Caudate nucleus (tissue), 63 donors: ENCODE measurements at places on chromosomes 4 and X.

- no peak for DNase-seq
Observed at GRCh38 chrX:114181195-114181594, 402.7 kb upstream of the HTR2C start.

DNA sequence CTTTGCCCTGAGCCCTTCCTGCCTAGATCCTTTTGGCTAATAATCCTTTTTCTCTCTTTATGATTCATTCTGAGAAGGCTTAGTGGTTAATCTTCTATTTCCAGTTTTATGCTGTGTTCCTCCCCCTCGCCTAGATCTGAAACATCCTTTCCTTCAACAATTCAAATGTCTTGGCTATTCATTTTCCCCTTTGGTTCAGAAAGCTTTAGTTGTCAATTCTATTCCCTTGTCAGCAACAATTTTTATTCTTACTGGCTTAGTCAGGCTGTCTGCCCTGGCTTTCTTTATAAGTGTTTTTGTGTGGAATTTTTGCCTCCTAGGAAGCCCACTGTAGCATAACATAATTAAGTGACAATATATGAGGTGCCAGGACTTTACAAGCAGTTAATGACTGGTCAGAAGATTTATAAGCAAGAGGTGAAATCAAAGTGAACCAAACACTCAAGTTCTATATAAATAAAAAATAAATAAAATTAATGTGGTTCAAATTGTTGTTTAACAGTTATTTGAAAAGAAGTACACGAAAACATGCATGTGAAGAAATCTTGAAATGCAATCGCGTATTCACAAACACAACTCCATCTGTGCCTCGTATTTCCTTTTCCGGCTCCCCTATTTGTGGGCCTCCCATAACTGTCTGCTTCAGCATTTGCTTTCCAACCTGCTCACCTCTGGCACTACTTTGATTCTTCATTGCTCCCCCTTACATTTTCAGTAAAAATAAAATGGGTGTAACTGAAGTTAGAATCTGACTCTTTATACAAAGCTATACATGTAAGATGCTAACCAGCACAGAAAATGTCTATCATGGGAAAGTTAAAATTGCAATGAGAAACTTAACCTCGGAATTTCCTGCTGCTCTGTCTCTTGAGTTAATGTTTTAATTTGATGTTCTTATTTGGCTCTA lies 235.4 kb downstream of the SPRY1 start:
- DNase-seq, result no peak

GRCh38 chrX:95836517-95836916 lies 848.1 kb upstream of the DIAPH2 start:
- DNase-seq, result no peak

- DNase-seq, result no peak
Observed at GRCh38 chrX:281166-281999, at the start of gene PLCXD1. Gene PLCXD1, plus strand, starts transcription at chrX:281381. Its CDS starts 2,807 bp downstream, at chrX:284188.

DNA sequence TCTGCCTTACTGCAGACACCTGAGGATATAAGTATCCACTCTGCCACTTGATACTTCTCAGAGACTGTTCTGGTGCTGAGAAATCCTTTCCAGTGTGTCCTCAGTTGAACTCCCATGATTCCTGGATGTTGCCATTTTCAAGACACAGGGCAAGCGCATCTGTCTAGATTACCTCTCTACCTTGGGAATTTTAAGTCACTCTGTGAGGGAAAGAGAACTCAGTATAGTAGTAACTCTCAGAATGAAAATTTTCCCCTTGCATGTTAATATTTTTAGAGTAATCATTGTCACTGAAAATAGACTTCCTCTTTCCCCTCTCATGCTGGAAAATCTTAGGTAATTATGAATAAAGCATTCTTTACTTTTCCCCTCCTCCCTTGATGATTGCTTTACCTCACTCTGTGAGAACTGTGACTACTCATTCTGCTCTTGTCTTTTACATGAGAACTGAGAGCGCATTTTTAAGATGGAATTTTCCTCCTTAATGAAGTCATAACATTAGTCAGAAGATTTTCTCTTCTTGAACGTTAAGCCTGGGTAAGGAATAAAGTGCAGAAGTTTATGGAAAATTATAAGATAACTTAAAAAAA lies 45.0 kb downstream of the TET2 start:
- DNase-seq, result no peak

DNA sequence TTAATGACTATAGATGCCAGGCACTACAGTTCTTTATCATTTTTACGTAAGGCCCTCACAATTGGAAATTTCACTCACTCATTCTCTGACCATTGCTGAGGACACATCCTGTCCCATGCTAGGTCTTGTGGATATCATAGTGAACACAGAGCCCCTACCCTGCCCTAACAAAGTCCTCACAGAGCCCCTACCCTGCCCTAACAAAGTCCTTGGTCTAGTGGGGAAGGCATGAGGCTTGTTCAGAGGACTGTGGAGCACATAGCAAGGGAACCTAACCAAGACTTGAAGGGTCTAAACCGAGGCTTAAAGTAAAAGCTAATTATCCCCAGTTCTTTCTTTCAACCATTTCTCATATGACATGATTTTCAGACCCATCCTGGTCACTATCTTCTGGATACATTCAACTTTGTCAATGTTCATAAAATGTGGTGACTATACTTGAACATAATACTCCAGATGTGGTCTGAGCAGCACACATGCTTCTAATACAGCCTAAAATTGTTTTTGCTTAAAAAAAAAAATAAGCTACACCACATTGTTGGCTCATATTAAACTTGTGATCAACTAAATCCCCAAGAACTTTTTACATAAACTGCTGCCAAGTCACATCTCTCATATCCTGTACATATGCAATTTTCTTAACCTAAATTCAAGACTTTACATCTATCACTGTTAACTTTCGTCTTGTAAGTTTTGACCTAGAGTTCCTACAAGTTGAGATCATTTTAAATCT lies 77.0 kb downstream of the GPC3 start:
- no peak for DNase-seq

- no peak for DNase-seq
Observed at GRCh38 chr4:6926681-6927478, 17.3 kb downstream of the TBC1D14 start.

GRCh38 chrX:724256-724655 lies 93.7 kb downstream of the SHOX start:
- no peak for DNase-seq

GRCh38 chr4:105246712-105247111 lies 100.0 kb downstream of the TET2 start:
- DNase-seq, result no peak

DNA sequence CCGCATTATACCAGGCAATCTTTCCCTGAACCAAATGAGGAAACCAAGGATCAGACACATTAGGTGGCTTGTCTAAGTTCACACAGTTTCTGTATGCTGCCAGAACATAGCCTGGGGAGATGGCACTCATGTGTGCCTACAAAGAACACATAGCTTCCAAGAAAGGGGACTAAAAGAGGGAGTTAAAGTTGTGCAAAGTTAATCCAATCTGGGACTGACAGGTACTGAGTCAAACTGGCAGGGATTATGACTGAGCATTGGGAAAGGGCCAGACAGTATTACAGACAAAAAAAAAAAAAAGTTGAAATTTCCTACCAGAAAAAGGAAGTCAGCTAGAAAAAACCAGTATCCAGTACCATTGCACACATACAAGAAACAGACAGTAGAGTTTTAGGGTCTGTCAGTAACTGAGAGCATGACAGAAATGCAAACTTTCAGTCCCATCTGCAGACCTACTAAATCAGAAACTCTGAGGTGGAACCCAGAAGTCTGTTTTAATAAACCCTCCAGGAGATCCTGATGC lies 37.2 kb downstream of the ADAMTS3 start:
- DNase-seq, result no peak

DNA sequence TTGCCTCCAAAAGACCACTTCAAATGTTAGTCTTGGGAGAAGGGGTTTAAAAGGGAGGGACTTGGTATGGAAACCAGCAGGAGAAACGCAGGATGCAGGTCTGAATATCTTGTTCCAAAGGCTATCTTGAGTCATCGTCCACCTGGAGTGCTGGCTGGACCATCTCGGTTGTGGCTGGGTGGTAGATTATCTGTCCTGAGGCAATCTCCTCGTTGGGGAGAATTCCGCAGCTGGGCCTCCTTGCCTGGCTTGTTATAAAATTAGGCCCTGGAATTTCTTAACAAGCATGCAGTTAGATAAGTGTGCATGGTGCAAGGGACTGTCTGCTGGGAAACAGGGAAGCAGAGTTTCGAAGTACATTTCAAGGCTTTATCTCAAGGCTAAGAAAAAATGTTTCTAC lies 2045.7 kb upstream of the TENM3 start:
- no peak for DNase-seq
